ENCODE measurements at places on chromosomes 3 and 15. TPM values are rescaled to one million over a fixed set of nuclear protein-coding genes. Genes with fewer than 3 reads are reported as not detected.

REC114 gene
- not detected for total RNA-seq

ELL3 gene
- 3.4 TPM for total RNA-seq

ASB14 gene
- not detected for total RNA-seq

ARF4 gene
- total RNA-seq: 219 TPM

CD80 gene
- not detected for total RNA-seq

CHL1 gene
- total RNA-seq: not detected

RPUSD3 gene
- 56.4 TPM for total RNA-seq

PRSS50 gene
- not detected for total RNA-seq

TRAIP gene
- 13.9 TPM for total RNA-seq

HCLS1 gene
- total RNA-seq: 1.6 TPM

C3orf22 gene
- total RNA-seq: not detected

ERICH6 gene
- not detected for total RNA-seq

PATL2 gene
- 0.21 TPM for total RNA-seq

SKOR1 gene
- total RNA-seq: not detected

CCDC9B gene
- total RNA-seq: 61.7 TPM

EBLN2 gene
- 1.9 TPM for total RNA-seq

SLC28A2 gene
- total RNA-seq: not detected

DUOXA2 gene
- not detected for total RNA-seq

TIMP4 gene
- total RNA-seq: 0.14 TPM

GADL1 gene
- not detected for total RNA-seq

POLQ gene
- 12.5 TPM for total RNA-seq

IL20RB gene
- total RNA-seq: 118 TPM

PARP15 gene
- total RNA-seq: 0.35 TPM

IGSF11 gene
- not detected for total RNA-seq

SPSB4 gene
- not detected for total RNA-seq

TGM5 gene
- total RNA-seq: not detected

LTK gene
- not detected for total RNA-seq

HEMK1 gene
- 20.5 TPM for total RNA-seq

GREM1 gene
- 0.10 TPM for total RNA-seq

MESP1 gene
- total RNA-seq: 0.11 TPM

TRIM71 gene
- total RNA-seq: not detected

LSMEM2 gene
- not detected for total RNA-seq

STARD9 gene
- 2.2 TPM for total RNA-seq

SLC28A1 gene
- total RNA-seq: not detected

BCL2A1 gene
- total RNA-seq: not detected

SIDT1 gene
- 0.11 TPM for total RNA-seq

ARL14 gene
- 0.44 TPM for total RNA-seq

RETNLB gene
- not detected for total RNA-seq

EPHA3 gene
- 0.04 TPM for total RNA-seq

HAPLN3 gene
- total RNA-seq: 5.4 TPM

SLC22A13 gene
- 0.21 TPM for total RNA-seq
